ENCODE measurements at places on chromosomes 1 and 21.

GRCh38 chr1:5821540-5822176 is 170.6 kb downstream of the NPHP4 start:
- no peak for DNase-seq

GRCh38 chr1:75330624-75331023 is 196.4 kb downstream of the LHX8 start:
- DNase-seq, result no peak

- no peak for DNase-seq
Observed at GRCh38 chr1:159900755-159901360, 893 bp upstream of the CFAP45 start.

DNA sequence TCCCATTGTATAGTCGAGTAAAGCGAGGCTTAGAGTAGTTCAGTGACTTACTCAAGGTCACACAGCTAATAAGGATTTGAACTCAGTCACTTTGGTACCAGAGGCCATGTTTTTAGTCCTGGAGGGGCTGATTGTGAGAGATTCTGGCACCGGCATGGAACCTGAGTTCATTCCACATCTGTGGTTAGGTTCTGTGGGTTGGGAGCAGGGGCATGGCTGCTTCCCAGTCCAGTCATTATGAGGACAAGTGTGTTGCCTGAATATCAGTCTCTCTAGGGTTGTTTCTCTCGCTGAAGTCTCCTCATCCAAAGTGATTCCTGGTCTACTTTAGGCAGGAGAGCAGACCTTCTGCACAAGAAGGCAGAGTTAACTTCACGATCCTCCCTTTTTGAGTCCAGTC is 90.6 kb downstream of the C1orf94 start:
- no peak for DNase-seq

- DNase-seq, result no peak
Observed at GRCh38 chr1:234256359-234256758, 116.9 kb upstream of the COA6 start.

DNA sequence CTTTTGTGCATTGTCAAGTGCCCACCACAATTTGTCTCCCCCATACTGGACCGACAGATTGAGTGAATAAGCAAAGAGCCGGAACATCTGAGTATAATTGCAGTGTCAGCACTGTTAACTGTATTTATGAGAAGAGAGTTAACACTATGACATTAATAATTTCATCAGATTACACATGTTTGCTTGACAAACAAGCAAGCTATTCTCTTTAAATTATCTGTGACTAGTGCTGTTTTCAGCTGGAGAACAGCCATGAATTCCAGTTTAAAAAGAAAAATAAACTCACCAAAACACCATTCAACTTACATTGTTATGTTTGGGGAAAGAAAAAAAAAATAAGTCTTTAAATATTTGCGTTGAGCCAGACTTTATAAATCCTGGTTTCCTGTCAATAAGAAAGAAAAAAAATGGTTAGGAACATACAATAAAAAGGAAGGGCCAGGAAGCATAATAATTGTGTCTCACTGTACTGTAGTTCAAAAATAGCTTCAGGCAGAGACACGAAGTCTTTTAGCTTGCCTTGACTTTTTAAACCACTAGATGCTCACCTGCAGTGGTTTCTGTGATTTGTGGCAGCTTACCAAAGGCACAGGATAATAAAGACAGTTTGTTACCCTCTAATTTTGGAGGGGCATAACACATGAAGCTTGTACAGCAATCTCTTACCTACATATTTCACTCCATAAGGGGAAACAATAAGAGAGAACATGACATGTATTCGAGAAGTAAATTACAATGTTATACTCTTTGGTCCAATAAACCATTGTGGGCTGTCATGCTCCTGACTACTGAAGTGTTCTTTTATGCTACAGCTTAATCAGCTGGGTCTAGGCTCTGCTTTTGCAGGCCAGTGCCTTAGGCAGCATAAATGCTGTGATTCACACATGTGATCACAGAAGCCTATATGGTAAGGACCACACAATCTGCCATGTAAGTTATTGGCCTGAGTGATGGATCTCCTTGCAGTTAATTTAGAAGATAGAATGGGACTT is 302.0 kb upstream of the ADGRL2 start:
- DNase-seq, result no peak

- DNase-seq, result no peak
Observed at GRCh38 chr1:13694886-13695684, 4.9 kb upstream of the PRDM2 start.

- DNase-seq, result no peak
Observed at GRCh38 chr1:215358356-215358755, 208.7 kb upstream of the KCTD3 start.

DNA sequence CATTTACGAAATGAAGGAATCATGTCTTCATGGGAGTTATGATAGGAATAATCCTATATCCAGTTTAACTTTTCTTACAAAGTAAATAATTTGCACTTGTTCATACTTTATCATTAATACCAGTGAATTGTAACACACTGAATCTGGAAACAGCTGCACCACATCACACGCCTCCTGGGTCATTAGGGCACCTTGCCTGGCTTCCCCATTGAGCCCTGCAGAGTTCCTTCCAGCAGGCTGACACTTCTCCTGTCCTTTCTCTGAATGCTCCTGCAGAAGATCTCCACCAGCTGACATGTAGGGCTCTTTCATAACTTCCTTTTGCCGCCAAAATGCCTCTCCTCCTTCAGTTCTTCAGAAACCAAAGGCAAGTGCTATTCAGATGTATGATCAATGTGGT is 201.1 kb downstream of the DAB1 start:
- DNase-seq, result no peak

All from amniotic stem cell (primary cell).